ENCODE measurements at places on chromosomes 11 and 22.

DNA sequence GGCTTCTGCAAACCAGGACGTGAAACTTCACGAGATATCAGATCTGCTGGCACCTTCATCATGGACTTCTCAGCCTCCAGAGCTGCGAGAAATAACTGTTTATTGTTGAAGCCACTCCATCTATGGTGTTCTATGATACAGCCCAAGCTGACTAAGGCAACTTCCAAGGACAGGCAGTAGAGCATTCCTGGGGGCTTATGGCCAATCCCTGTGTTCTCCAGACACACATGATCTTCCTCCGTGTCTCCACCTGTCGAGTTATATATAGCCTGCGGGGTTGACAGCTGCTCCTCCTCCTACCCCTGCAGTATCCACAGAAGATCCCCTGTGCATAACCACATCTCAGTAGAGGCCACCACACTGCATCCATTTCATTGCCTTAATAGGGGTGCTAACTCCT lies 11.0 kb downstream of the TP53AIP1 start:
- DNase-seq: no peak

DNA sequence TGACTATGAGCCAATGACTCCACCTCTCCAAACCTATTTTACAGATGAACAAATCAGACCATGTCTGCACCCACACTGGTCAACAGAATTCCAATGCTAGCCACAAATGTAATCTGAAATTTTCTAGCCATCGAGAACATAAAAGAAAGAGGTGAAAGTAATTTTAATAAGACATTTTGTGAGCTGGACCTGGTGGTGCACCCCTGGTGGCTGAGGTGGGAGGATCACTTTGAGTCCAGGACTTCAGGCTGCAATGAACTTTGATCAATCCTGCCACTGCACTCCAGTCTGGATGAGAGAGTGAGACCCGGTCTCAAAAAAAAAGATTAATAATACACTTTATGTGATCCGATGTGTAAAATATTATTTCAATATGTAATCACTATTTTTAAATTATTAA lies 9.4 kb upstream of the RNF185 start:
- no peak for DNase-seq

DNA sequence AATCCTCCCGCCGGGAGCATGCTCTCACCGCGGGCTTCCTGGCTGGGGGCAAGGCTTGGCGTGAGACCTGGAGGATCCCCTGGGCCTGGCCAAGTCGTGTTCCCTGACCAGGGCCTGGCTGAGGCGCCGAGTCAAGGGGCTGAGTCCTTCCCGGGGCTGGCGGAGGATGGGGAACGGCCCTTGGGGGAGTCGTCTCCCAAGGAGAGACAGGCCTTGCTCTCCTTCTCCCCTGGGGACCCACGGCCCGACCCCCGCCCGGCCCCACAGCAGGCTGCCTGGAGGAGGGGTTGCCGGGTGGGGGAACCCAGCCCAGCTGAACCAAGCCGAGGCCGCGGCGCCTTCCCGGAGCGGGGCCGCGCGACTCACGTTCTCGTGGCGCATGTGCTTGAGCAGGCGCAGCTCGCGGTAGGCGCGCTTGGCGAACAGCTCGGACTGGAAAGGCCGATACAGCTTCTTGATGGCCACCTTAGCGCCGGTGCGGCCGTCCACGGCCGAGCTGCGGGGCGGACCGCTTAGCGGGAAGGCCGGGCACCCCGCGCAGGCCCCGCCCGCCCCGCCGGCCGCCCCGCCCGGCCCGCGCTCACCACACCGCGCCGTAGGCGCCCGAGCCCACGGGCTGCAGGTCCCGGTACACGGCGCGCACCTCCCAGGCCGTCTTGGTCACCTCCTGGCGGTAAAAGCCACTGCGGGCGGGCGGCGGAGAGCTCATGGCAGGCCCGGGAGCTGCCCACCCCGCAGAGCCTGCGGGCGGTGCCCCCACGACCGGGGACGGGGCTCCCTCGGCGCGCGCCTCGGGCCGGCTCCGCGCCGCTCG lies 475 bp downstream of the MAPK12 start:
- no peak for DNase-seq

DNA sequence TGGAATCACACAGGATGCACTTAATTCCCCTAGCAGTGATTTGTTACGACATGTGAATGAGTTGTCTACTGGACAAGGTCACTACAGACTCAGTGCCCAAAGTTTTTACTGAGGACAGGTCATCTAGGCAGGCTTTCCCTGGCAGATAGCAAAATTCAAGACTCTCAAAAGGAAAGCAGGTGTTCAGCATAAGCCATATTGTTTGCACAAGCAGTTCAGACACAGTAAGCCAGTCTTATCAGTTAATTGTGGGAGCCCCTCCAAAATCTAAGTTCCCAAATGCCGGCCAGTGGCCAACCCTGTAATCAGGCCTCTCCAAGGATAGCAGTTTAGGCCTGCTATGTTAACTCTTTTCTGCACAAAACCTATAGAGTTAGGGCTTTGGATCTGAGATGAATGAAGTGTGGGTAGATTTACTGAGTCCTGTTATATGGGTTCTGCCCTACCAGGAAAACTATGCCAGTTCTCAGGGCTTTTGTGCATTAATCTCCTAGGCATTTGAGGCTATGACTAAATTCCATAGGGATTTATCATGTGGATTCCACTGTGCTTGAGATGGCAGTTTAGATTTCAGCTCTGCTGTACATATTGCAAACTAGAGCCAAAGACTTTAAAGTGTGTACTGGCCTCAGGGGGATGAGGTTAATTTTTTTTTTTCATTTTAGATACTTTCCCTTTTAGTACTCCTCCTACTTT lies 4.8 kb upstream of the ARHGEF12 start:
- no peak for DNase-seq

GRCh38 chr11:43735961-43736360 lies 55.4 kb downstream of the HSD17B12 start:
- no peak for DNase-seq

DNA sequence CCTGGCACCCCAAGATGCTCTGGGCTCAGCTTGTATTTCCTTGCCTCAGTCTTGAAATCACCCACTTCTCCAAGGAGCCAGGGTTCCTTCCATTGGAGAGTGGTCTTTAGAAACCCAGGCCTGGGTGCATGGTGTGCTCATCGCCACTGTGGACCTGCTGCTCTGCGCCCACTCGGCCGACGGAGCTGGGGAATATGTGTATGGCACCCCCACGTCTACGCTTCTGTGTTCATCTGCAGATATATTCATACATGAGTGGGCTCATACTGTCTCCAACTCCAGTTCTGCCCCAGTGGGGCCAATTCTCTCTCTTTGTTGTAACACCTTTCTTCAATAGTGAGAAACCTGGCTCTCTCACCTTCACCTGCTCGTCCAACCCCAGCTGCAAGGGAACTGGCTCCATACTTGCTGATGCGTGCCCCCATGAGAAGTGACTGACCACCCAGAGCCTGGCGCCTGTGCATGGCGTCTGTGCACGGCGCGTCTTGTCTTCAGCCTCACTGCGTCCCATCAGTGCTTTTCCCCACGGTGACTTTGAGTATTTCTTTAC lies 39.8 kb downstream of the KCNQ1 start:
- DNase-seq: no peak

- DNase-seq: no peak
Measured at GRCh38 chr11:96167203-96167758, 175.7 kb downstream of the MAML2 start.

DNA sequence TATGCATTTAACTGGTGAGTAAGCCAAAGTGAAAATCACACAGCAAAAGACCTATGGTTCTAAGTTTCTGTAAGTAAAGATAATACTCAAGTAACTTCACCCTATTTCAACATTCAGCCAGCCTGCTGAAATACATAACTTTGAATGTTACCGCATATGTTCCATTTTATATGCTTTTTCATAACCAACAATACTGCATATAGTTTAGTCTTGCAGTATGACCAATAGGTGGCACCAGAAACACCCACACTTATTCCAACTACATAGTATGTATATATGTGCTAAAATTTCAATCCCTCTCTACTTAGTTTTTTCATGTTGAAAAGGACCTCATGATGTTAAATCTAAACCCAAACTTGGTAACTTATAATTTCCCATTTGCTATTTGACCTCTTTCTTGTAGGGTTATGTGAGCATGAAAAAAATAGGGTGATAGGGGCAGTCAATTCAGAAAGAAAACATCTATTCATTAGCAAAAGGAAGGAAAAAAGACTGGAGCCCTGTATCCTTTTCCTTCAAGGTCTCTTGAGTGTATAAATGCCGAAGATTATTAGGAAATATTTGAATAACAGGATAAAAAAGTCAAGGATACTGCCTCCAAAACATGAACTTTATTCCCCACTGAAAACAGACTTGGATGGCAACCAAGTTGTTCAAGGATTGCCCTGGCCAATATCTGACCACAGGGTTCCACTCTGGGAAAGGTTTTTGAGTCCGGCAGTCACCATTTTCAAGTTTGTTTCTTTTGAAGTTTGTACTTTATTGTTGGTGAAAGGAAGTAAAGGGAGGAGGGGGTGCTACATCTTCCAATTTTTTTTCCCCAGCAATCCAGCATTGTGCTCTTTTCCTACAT lies 23.8 kb upstream of the FZD4 start:
- DNase-seq: no peak

DNA sequence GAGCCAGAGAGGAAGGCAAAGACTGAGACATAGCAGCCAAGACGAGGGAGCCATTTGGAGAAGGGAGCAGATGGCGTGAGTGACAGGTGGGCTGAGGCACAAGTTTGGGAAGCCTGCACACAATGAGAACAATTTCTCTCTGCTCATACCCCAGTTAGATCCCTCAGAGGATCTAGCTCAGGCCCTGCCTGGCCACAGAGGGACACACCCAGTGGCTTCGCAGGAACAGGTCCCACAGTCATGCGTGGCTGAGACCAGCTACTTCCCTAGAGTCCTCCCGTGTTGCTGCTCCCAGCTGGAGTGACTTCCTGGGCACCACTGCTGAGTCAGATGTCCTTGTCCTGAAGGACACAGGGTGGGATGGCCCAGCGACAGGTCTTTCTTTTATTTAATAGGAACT lies 33.4 kb upstream of the LYVE1 start:
- DNase-seq: no peak

DNA sequence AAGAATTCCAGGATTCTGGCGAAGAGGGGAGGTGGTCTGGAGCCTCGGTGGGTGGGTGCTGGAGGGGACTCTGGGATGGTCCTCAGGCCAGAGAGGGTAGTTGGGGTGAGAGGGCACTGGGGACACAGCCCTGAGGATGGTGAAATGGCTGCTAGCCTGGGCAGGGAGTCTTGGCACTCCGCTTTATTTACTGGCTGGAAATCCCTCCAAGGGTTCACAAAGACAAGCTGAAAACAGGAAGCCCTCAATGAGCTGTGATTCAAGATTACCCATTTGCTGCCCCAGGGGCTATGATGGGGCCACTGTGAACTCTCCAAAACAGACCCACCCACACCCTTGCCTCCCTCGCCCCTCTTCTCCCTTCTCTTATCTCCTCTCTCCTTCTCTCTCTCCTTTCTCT lies 71.9 kb downstream of the FBXO7 start:
- no peak for DNase-seq

DNA sequence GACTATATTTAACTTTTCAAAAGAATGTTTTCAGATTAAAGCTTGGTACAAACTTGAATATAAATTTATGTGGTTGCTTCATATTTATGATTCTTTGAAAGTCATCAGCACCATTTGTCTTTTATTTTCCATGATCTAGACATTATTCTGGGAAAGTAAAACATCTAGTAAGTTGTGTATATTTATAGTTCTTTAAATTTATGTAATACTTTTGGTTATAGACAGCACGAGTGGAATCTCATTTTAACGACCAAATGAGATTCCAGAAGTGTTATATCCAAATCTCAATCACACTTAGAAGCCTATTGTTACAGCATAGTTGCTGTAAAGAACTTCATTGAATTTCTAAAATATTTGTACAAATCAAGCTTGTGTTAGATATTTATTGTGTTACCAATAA lies 212.3 kb downstream of the DDX10 start:
- DNase-seq: no peak

GRCh38 chr11:119483341-119483880 lies 60.4 kb upstream of the THY1 start:
- DNase-seq: no peak

DNA sequence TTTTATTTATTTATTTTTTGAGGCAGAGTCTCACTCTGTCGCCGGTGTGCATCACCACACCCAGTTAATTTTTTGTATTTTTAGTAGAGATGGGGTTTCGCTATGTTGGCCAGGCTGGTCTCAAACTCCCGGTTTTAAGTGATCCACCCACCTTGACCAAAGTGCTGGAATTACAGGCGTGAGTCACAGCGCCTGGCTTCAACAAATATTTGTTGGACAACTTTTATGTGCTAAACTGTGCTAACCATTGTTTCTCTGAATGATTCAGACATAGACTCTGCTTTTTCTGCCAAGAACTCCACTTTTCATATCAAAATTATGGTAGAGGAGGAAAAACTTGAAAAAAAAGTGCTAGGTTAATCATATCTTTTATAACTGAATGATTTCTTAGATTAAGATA lies 36.3 kb downstream of the MMP7 start:
- no peak for DNase-seq

GRCh38 chr11:71388637-71389235 lies 59.5 kb downstream of the DHCR7 start:
- no peak for DNase-seq

DNA sequence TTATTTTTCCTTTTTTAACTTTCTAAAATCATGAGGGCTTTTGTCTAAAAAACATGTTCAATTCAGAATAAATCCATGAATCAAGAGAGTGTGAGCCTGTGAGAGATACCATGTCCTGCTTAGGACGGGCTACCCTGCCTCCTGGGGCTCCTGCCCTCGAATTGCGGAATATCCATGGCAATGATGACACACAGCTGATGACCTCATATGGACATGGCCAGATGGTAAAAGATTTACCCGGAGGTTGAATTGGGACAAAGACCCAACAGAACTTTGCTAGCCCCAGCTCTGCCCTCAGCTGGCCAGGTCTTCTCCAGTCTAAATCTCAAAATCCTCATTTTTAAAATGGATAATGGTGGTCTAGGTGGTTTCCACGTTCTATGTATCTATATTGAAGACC lies 538.1 kb upstream of the API5 start:
- DNase-seq: no peak

DNA sequence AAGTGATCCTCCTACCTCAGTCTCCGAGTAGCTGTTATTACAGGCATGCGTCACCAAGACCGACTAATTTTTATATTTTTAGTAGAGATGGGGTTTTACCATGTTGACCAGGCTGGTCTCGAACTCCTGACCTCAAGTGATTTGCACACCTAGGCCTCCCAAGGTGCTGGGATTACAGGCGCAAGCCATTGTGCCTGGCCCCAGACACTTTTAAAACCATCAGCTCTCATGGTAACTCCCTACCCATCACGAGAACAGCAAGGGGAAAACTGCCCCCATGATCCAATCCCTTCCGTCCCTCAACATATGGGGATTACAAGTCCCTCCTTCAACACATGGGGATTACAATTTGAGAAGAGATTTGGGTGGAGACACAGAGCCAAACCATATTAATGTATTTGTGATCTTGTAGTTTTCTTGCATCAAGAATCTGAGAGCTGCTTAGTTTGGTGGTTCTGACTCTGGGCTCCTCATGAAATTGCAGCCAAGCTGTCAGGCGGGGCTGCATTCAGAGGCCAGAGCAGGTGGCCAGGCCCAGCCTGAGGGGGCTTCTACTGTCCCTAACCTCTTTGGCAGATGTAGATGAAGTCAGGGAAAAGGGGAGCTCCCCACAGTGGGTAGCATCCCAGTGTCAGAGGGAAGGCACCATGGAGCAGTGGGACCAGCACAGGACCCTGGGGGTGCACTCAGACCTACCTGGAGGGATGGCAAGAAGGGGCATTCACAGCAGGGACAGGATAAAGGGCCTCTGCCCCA lies 31.2 kb upstream of the PRAME start:
- DNase-seq: no peak

GRCh38 chr11:62644220-62644619 lies 2.2 kb downstream of the GANAB start:
- no peak for DNase-seq

Measured in esophagus squamous epithelium (tissue), 5 donors.